ENCODE measurements at places on chromosomes 1 and 21.

- DNase-seq, result peak; percentile 21
These were observed 715.3 kb upstream of the CXADR start for GRCh38 chr21:16797540-16797939.

DNA sequence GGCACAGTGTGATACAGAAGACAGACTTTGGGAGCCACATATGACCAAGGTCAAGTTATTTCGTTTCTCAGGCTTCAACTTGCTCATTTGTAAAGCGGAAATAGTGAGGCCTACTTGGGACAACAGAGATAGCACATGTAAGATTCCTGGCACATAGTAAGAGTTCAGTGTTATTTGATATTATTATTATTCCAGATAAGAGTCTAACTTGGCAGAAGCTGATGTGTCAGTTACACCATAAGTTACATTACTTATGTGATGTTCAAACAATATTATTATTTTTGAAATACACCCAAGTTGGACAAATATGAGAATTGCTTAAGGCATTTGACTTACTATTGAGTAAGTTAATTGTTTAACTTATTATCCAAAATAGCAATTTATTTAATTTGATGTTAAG lies 10.2 kb upstream of the CYP4X1 start:
- no peak for DNase-seq

GRCh38 chr1:169060043-169060722 lies 46.3 kb upstream of the ATP1B1 start:
- DNase-seq, result no peak

GRCh38 chr1:2073382-2074230 lies 23.4 kb downstream of the PRKCZ start:
- peak; percentile 63 for DNase-seq

DNA sequence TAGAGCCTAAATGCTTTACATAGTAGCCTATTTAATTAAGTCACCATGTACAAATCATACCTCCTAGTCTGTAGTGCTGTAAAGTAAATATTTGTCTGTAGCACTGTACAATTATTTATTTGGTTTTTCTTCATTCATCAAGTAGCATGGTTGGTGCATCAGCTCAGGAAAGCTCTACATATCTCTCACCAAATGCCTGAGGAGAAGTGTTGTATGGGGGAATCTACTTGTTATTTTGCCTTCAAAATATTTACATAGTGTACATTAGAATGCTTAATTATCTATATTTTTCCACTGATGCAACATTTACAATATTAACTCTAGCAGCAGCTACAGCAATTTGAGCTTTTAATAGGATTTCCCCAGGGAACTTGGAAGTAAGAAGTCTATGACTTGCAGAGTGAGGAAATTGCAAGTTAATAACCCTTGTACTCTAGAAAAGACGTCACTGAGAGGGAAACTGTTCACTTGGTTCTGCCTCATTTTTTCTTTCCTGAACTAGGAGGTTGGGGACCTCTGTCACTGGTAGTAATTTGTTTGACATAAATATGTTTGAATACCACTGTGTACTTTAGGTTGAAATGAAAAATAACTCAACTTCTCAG lies 207.4 kb downstream of the PDE4B start:
- DNase-seq, result no peak

GRCh38 chr1:112396653-112397471 lies 848 bp downstream of the CTTNBP2NL start:
- DNase-seq, result no peak

DNA sequence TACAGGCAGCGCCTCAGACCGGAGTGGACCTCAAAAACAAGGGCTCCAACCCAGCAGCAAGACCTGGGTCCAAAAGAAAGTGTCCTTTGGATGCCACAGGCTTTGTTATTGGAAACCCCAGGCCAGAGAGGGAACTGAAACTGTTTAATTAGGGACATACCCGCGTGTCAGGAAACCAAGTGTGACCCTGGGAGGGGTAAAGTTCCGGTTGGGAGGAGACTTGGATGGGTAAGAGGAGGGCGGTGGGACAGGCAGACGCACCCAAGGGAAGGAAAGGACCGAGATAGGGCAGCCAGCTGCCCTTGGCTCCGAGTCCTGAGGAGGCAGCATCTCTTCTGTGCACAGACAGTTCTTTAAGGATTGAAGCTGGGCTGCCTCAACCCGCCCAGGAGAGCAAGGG lies 71.4 kb downstream of the CDC7 start:
- DNase-seq, result no peak

GRCh38 chr1:107247679-107248078 lies 106.8 kb downstream of the NTNG1 start:
- no peak for DNase-seq

GRCh38 chr21:33947451-33948095 lies 32.0 kb upstream of the ATP5PO start:
- DNase-seq, result peak; percentile 40

- no peak for DNase-seq
These were observed 54.4 kb downstream of the EVI5 start for GRCh38 chr1:92730476-92730875.

- no peak for DNase-seq
These were observed 9.8 kb upstream of the PHTF1 start for GRCh38 chr1:113768916-113769600.

DNA sequence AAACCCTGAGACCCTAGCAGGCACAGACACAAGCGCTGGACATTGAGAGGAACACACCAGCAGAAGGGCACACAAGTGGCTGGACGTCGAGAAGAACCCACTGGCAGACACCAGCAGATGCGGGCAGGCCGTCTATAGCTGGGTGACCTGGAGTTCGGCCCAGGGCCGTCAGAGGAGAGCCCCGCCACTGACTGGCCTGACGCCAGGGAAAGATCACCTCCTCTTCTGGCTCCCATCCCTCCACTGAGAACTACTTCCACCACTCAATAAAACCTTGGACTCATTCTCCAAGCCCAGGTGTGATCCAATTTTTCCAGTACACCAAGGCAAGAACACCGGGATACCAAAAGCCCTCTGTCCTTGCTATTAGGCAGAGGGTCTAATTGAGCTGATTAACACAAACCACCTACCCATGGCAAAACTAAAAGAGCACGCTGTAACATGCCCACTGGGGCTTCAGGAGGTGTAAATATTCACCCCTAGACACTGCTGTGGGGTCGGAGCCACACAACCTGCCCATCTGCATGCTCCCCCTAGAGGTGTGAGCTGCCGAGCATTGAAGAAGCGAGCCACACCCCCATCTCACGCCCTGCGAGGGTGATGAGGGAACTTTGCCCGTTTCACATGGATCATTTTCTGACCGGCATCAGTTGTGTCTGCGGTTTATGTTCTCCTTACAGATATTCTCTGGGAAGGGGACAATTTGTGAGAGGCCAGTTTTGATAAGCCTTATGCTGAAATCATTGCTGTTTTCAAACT lies 104.8 kb downstream of the HLX start:
- no peak for DNase-seq

DNA sequence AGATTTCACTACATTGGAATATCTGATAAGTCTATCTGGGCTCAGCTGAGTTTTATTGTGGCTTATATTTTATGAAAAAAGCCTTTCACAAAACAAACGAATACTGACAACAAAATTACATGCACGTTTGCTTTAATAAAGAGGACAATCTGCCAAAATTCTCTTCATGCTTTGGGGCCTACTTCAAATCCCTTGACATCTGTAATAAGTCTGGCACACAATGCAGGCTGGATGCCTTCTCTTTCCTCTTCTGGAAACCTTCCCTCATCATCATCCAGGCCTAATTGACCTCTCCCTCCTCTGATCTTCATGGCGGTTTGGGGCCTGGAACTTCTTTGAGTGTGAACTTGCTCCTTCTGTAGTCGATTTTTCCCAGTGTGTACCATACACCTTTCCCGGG lies 70.3 kb downstream of the MAP10 start:
- peak; percentile 69 for DNase-seq

DNA sequence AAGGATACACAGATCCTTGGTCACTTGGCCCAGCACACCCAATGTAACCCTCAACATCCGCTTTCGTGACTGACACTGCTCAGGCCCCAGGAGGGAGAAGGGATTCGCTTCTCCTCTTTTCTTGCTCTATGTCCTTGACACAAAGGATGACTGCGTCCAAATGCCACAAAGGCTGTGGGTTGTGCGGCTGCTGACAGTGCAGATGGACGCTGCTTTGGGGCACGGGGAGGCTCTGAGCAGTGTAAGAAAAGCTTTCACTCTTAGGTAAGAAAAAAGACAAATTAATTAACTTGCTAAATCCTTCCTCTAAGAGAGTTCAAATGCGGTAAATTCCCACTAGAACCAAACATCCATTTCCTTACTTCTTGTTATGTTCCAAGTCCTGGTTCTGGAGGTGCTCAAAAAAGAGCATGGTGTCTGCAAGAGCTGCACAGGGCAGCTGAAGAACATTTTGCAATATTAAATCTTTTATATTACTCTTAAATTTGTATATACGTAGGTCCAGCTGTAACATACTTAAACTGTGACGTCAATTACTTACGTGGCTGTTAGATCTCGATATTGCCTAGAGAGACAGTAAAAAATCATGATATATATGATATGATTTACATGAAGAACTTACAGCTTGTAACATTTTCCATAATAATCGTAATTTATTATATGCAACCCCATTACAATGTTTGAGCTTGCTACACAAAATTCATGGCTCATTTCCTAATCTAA lies 19.4 kb upstream of the EPHB2 start:
- no peak for DNase-seq

DNA sequence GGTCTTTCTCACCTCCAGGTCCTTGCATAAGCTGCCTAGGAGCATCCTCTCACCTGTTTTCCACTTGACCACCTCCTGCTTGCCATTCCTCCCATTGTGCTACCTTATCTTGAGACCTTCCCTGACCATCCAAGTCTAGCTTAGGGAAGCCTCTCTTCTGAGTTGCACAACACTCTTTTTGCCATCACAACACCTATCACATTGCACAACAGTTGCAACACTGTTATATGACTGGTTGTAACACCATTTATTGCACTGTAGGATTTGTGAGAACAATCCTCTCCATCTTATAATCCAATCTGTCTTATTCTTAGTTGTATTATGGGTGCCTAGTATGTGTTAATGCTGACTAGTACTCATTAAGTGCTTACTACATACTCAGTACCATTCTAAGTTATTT lies 488.7 kb downstream of the OMA1 start:
- DNase-seq, result no peak

- no peak for DNase-seq
These were observed 302.4 kb downstream of the PTGER3 start for GRCh38 chr1:70745199-70745598.

- peak; percentile 58 for DNase-seq
These were observed 401.1 kb upstream of the LYPLAL1 start for GRCh38 chr1:218772575-218772974.

- DNase-seq, result no peak
These were observed 542.0 kb downstream of the NUF2 start for GRCh38 chr1:163863731-163864130.

GRCh38 chr1:205805082-205805711 lies 7.8 kb downstream of the SLC41A1 start:
- DNase-seq, result no peak

GRCh38 chr1:114467491-114467890 lies 43.5 kb downstream of the TRIM33 start:
- DNase-seq, result no peak

DNA sequence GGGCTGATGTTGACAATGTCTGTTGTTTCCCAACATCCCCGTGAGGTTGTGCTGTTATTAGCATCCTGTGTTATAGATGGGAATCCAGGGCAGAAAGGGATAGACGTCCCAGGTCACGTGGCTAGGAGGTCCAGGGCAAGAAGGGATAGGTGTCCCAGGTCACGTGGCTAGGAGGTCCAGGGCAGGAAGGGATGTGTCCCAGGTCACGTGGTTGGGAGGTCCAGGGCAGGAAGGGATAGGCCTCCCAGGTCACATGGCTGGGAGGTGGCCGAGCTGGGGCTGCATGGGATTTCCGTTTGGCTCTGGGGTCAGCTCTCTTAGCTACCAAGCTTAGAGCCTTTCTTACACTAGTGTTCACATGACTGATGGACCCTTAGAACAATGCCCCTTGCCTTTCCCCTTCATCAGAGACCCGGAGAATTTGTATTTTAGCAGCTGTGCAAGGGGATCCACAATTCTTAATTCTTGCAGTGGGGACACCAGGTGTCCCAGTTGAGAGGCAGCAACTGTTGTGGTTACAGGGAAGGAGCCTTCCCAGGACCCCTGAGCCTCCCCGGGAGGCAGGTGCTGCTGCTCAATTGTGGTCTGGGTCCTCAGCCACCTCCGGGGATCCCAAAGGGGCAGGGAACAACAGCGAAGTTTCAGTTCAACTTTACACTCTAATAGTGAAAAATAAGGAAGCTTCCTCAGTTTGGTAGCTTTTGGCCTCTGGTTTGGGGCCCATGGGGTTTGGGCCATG lies 69.2 kb downstream of the UMODL1 start:
- DNase-seq, result no peak

DNA sequence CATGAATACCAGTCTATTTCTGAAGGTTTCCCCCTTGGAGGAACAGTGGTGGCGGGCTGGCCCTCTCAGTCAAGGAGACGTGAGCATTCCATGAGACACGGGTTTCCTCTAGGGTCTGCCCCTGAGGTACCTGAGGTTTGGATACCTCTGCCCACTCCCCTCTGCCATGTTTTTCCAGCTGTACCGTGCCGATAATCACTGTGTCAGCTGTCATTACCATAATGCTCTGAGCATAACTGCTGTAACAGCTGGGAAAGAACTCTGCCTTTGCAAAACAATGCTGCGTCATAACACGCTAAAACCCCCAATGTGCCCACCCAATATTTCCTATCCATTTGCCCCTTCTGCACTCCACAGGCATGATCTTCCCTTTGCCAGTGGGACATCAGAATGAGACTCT lies 425.1 kb downstream of the KIF26B start:
- DNase-seq, result no peak

DNA sequence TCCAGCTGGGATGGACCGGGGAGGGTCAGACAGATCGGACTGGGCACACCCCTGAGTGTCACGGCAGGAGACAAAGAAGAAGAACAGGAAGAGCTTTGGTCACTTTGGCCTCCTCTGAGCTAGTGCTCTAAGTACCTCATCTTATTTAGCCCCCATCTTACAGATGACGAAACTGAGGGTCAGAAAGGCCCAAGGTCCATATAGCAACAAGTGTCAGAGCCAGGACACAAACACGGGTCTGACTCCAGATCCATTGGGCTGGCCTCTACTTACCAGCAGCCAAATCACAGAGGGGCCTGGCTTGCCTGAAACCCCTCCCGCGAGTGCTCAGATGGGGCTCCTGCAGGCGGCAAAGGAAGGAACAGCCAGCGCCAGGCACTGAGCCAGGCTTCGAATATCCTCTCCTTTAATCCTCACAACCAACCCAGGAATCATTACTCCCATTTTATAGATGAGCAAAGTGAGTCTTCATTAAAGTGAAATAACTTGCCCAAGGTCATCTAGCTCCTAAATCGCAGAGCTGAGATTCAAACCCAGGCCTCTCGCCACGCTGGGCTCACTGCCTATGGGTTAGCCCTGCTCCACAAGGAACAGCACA lies 25.7 kb upstream of the SELENON start:
- no peak for DNase-seq

- no peak for DNase-seq
These were observed 20.7 kb upstream of the IKBKE start for GRCh38 chr1:206449565-206449964.
